Epithelial cell of proximal tubule (primary cell): ENCODE measurements at places on chromosomes 2 and 18.

- no peak for DNase-seq
Observed at GRCh38 chr18:74463254-74463653, 6.1 kb upstream of the DIPK1C start.

GRCh38 chr2:172273910-172274571, 153.3 kb upstream of the ITGA6 start:
- no peak for DNase-seq

DNA sequence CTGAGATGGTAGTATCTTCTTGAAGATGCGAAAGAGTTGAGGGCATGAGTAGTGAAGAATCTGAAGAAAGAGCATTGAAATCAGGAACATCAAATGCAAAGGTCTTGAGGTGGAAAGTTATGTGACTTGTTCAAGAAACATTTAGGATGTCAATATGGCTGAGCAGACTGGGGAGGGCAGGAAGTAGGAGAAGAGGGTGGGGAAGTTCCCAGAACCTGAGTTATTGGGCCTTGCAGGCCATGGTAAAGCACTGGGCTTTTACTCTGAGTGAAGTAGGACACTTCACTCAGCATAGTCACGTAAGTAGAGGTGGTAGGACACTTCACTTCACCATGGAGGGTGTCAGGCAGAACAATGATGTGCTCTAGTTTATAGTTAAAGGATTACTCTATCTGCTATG, 11.8 kb upstream of the MYL12A start:
- no peak for DNase-seq

GRCh38 chr2:236178890-236179235, 10.7 kb upstream of the GBX2 start:
- no peak for DNase-seq

- DNase-seq: no peak
Observed at GRCh38 chr2:8247905-8248622, 433.8 kb upstream of the ID2 start.

DNA sequence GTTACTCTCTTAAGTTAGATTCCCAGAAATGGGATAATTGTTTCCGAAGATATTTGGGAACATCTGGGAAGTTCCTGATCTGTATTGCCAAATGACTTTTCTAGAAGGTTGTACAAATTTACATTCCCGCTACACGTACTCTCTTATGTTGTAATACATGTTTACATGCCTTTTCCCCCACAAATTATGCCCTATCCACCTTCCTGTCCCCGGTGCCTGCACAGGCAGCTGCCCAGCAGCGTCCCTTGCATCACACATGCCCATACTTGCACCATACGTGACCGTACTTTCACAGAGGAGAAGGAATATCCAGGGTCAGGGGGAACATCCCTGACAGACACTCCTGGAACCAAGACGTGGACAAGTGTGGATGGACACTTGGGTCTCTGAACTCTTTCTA, 24.2 kb upstream of the KLF11 start:
- DNase-seq: no peak

DNA sequence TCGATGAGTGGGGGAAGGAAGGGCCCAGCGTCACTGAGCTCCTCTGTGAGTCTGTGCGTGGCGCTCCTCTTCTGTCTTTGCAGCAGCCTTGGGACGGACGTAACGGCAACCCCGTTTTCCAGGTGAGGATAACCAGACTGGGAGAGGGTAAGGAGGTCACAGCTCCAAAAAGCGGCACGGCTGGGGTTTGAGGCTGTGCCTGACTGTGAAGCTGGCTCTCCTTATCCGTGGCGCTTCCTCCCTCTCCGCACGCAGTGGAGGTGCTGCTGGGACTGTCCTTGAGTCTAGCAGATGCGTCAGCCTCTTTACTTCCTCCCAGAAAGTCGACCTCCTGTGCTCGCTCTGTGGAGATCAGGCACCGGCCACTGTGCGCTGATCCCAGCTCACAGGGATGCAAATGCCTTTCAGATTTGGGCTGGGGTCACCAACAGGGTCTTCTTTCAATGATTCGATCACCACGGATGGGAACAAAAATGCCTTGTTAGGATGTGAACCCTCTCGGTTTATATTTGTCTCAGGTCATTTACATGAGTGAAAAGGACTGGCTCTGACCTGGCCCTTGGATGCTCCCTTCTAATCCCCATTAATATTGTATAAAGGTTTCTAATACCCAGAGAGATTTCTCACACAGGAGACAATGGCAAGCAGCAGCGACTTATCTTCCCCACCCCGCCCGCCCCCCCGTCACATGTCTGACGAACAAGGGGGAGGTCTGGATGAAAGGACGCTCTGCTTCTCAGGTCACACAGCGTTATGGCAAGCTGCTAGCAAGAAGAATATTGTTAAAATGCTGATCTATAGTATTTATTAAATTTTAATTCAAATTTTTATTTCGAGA, 30.1 kb upstream of the E2F6 start:
- no peak for DNase-seq

- no peak for DNase-seq
Observed at GRCh38 chr2:36394804-36395203, 39.2 kb downstream of the CRIM1 start.

DNA sequence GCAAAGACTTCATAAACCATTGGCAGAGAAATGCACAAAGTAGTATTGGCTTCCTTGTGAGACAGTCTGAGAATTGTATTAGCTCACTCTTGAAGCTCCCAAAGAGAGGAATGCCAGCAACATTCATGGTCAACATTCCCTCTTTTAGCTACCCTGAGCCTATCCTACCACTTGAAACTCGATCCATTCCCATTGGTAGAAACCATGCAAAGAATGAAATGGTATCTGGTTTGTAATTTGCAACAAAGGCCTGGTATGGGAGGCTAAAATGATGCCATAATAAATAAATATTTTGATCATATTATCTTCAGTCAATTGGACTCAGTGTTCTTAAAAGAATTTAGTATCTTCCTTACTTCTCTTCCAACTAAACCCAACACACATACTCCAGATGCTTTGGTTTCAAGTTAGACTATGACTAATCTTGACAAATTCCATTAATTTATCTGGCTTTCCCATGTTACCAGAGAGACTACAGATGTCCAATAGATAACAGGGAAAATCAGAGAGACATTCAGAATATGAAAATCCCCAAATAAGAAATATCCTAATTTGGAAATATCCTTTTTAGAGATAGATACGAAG, 102.9 kb downstream of the DHRS9 start:
- no peak for DNase-seq

DNA sequence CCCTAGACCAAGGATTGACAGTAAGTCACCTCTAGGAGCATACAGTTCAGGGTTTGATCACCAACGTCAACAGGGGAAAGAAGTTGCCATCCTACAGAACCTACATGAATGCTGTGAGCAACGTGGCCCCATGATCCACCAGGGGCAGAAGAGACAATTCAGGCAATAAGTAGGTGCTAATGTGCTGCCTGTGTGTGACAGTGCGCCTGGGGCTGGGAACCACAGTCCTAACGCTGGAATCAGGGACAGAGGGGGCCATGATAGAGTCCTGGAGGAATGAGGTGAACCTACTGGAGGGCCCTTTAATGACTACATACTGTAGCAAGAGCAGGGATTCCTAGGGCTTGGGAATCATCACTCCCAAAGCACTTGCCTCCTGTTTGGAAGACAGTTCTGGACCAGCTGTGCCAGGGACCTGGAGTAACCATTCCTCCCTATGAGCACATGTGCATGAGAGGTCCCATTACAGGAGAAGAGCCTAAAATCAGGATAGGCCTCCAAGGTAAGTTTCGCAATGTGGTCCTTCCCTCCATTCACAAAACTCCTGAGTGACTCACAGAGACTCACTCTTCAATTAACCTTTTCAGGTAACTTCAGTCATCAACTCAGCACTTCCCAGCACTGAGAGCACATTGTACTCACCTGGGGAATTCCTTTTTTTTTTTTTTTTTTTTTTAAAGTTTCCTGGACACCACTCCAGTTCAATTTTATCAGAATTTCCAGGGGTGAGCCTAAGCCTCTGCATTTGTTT, 214.0 kb downstream of the TMEM163 start:
- no peak for DNase-seq

DNA sequence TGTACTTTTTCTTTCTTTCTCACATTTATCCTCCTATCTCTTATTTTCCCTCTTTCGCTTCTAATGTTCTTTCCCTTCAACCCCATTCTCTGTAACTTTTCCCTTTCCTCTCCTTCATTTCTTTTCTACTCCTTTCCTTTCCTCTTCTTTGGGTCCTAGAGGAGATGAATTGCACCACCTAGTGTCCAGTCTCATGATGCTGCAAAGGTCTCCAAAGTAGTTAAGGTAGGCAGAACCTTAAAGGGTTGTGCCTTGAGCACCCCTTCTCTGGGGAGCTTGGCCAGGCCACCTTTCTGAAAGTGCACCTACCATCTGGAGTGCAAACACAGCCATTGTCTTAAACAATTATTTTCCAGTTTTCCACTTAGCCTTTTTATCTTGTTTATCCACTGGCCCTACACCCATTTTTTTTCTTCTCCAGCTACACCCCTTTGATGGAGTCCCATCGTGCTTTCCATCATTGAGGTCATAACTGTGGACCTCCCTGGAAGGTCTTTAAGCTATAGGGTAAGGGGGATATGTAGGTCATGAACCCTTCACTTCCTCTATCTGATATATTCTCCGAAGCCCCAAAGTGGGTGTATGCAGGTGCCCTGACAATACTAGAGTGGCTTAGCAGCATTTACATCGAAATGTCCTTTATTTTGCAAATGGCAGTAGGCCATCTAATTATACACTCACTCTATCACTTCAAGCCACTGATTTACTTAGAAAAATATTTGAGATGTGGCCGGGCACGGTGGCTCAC, 155.9 kb downstream of the ESCO1 start:
- DNase-seq: no peak

GRCh38 chr2:1294900-1295299, 118.4 kb upstream of the TPO start:
- DNase-seq: no peak

DNA sequence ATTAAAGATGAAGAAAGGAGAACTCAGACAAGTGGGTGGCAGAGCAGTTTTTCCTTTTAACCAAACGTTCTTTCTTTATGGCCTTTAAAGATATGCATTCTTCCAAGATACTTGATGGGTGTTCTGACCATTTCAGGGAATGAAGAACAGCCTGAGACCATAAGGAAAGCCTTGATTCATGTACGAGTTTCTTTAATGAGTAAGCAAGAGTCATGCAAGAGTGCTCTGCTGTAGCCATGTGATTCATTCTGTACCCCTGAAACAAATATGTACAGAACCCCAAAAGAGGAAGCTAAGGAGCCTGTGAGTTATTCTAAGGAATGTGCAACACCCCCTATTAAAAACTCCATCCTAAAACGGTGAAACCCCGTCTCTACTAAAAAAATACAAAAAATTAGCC, 372.8 kb downstream of the MTX2 start:
- DNase-seq: peak; percentile 44

GRCh38 chr2:148670773-148671172, 26.2 kb downstream of the EPC2 start:
- DNase-seq: no peak

- DNase-seq: no peak
Observed at GRCh38 chr2:150750720-150751119, 263.3 kb upstream of the RND3 start.
